ENCODE measurements at places on chromosomes 6 and 20.

- DNase-seq: no peak
These were observed 140.8 kb downstream of the FARS2 start for GRCh38 chr6:5401845-5402738.

DNA sequence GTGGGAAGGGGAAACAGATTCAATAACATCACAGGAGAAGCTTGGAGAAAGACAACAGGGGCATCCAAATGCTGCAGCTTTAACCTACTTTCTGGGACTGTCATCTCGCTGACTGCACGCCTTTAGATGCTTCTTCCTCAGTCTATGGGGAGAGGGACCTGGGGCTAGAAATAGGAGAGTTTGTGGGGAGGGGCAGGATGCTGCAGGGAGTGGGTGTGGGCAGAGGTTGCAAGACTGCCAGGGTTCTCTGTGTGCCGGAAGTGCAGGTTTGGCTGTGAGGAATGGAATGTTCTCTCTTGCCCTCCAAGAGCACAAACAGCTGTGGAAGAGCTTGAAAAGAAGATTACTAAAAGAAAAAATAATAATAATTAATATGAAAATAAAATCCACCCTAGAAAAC, 93.2 kb downstream of the FOXO3 start:
- DNase-seq: no peak

DNA sequence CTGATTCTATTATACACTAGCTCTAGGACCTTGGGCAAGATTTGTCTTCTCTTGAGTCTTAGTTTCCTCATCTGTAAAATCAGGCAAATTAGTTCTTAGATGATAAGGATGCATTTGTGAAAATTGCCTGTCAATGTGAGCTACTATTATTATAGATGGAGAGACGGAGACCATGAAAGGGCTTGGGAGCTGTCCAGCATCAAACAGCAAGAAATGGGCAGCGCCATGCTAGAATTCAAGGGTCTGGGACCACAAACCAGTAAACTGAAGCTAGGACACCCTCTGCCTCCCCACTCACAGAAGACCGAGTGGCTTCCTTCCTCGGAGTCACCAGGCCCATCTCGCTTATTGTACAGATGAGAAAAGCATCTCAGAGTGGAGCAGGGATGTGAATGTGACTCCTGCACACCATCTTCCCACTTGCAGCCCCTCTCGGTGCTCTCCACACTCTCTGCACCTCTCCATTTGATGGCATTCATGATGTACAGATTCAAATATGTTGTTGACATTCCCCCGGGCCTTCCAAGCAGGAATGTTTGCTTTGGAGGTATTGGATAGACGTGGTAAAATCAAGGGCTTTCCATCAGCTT, 24.1 kb upstream of the BPIFA3 start:
- no peak for DNase-seq

GRCh38 chr6:105163183-105163582, 16.6 kb downstream of the POPDC3 start:
- DNase-seq: no peak

DNA sequence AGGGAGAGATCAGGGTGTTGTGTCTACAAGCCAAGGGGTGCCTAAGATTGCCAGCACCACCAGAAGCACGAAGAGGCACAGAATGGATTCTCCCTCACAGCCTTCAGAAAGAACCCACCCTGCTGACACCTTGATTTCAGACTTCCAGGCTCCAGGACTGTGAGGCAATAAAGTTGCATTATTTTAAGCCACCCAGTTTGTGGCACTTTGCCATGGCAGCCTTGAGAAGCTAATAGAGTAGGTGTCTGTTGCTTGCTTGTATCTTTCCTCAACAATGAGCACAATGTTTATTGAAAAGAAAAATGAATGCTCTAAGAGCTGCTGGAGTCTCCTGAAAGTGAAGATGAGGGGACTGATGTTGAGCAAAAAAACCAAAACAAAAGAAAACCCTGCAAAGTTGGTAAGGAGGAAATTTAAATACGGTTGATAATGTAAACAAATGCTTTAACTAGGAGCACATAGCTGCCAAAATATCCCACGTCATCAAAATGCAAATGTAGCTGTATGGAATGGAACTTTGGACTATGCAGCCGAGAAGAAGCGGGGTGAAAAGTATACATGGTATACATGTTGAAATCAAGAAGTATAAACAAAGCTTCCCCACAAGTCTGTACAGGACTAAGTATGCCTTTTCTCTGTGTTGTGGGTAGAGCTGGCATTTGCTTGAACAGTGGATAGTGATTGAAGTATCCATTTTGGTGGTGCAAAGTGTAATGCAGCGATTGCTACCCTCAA, 8.0 kb downstream of the IL20RA start:
- no peak for DNase-seq

DNA sequence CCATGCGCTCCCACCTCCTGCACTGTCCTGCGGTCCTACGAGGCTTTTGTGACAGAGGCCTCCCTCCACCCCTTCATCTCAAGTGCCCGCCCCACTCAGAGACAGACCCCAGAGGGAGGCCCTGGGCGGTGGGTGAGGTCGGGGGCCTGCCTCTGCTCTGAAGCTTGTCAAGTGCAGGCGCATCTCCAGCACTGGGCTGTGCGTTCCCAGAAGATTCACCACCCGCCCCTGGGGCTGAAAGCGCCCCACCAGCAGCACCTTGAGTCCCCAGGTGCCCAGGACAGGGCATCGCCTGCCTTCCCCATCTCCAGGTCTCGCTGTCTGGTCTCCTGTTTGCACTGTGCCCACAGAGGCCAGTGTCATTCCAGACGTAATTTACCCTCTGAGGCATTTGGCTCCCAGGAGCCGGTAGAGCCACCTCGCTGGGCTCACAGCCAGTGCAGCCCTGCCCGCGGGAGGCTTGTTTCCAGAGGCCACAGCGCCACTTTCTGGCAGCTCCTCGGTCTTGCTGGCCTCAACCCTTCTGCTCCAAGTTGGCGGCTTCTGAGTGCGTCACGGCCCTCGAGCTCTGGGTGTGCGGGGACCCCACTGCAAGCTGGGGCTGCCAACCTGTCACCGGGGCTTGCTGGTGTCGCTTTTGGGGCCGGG, 191.1 kb downstream of the TAF4 start:
- DNase-seq: no peak

DNA sequence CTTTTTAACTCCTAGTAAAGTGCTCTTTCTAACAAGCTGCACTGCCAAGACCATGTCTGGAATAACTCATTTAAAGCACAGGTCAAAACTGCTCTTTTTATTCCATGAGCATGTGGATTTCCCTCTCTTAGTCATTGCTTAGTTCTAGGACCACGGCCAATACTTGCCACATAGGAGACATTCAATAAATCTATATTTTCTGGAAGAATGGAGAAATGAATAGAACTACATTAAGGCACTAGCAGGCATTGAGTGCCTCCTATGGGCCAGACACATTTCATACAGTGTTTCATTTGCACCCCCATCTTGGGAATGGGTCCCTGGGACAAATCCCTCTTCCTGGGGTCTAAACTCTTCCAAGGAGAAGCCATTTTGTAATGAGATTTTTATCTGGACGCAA, 552.8 kb upstream of the CITED2 start:
- no peak for DNase-seq

GRCh38 chr20:40109136-40109535, 579.9 kb downstream of the MAFB start:
- DNase-seq: no peak

All from occipital lobe (tissue), 3 donors.